ENCODE measurements at places on chromosomes 4 and X.

DNA sequence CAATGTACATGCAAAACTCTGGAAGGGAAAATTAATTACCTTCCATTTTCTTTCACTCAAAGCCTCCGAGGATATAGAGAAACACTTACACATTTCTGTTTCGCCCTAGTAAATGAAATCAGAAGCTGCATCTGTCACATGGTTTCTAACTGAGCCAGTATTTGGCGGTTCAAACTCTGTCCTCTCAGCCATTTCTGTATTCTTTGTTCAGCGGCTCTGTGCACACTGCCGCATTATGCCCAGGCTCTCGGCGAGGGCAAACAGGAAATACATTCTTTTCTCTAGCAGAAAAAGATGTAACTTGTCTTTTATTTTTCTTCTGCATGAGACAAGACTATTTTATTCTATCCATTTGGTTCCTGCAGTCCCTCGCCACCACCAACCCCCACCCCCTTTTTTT is 71.4 kb upstream of the GPM6B start:
- no peak for DNase-seq

- DNase-seq = no peak
Measured at GRCh38 chr4:34202154-34202553, 2042.2 kb downstream of the ARAP2 start.

DNA sequence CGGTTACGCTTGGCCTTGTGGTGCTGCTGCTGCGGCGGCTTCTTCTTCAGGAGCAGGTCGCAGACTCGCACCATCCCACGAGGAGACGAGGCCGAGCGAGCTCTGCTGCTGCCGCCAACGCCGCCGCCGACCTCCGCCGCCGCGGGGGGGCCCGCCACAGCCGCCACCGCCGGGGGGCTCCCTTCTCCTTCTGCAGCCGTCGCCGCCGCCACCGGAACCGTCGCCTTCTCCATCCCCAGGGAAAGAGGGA is 237 bp downstream of the ANKRD17 start:
- no peak for DNase-seq

DNA sequence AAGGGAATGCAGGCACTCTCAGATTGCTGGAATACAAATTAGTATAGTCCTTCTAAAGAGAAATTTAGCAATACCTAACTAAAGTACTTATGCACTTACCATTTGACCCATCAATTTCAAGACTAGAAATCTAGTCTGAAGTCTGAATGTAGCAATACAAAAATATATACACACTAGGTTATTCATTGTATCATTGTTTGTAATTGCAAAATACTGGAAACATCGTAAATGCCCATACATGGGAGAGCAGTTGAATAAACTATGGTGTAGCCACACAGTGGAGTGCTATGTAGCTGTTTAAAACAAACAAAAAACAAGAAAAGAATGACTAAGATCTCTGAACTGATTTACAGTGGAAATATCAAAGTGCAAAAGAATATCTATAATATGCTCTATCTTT is 346.4 kb downstream of the ZNF674 start:
- no peak for DNase-seq

GRCh38 chr4:169665046-169665737 is 44.8 kb downstream of the CLCN3 start:
- no peak for DNase-seq

DNA sequence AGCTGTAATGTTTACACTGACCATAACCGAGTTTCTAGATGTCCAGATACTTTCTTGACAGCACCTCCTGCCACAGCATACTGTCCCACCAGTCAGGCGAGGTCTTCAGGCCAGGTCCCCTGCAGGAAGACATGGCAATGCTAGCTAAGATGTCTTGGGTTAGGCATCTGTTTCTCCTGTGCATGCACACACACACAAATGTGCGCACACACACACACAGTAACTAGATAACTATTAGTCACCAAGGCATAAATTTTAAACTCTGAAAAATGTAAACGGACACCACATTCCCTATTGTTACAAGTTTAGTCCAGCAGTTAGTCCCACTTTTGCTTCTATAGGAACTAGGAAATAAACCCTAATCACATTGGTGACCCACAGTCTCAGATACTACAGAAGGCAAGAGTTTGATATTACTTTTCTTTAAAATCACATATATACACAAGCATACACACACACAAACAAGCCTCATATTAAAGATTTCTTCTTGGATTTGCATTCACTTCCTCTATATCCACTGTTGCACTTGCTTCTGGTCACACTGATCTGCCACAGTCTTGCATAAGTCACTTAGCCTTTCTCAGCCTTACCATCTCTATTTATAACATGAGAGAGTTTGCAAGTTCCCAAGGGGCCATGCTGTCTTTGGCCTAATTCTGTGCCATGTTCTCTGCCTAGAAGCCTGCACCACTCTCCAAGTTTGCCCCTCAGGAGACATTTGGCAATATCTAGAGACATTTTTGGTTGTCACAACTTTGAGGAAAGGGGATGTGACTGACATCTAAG is 32.2 kb downstream of the IL21 start:
- DNase-seq = no peak

GRCh38 chr4:56703378-56703777 is 22.3 kb upstream of the HOPX start:
- DNase-seq = no peak

DNA sequence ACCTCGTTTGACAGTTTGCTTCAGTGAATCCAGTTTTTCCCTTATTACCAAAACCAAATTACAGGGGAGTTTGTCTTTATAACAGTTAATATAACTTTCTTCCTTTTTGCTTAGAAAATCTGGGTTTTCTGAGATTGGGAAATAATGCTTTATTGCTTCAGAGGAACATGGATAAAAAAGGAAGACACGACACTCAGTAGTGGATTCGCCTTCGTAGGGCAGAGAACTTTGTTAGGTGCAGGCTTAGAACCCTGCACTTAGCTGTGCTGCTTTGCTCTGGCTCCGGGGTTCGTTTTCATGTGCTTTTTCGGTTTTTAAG is 188.2 kb downstream of the SOWAHB start:
- DNase-seq = no peak

DNA sequence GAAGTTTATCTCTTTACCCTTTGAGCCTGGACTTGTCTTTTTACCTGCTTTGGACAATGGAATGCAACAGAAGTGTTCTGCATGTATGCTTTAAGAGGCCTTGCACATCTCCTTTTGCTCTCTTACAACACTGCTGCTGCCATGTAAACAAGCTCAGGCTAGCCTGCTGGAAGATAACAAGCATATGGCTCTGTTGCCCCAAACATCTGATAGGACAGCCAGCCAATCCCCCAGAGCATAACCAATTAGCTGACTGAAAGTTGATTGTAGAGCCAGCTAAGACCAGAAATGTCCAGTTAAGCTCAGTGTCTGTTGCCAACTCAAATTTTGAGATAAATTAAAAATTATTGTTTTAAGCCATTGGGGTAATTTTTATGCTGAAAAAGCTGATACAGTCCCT is 510.6 kb upstream of the CNKSR2 start:
- no peak for DNase-seq

GRCh38 chrX:101460669-101461068 is 24.6 kb upstream of the ARMCX4 start:
- DNase-seq = no peak

GRCh38 chr4:101790521-101791181 is at the start of gene BANK1:
Gene BANK1 (plus strand): TSS chr4:101790730. CDS start chr4:101790881, 151 bp downstream.
- DNase-seq = no peak

Measured in SJCRH30 (cell line).